ENCODE measurements at places on chromosomes 12 and 14.
A peak's percentile ranks its signal among the peaks of the same experiment; 100 is the strongest.

DNA sequence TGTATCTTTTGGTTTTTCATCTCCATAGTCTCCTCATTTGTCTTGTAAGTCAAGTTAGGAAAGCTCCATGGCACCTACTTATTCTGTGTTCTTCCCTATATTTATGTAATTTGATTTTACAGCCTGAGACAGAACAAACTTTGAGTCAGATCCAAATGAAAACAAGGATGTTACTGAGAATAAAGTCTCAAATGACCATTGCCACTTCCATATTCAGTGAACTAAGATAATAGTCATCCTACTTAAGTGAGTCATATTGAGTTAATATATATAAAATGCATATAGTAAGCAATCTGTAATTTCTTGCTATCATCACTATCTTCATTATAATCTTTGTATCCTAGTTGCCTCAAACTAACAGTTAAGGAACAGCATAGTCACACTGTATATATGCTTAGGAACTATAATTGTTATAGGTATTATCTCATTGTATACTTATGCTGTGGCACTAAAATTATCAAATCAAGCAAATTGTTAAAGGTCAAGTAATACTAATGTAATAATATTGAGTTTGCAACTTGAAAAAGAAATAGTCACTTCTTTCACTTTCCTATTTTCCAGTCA is 30.8 kb downstream of the TMTC3 start:
- no peak for DNase-seq

DNA sequence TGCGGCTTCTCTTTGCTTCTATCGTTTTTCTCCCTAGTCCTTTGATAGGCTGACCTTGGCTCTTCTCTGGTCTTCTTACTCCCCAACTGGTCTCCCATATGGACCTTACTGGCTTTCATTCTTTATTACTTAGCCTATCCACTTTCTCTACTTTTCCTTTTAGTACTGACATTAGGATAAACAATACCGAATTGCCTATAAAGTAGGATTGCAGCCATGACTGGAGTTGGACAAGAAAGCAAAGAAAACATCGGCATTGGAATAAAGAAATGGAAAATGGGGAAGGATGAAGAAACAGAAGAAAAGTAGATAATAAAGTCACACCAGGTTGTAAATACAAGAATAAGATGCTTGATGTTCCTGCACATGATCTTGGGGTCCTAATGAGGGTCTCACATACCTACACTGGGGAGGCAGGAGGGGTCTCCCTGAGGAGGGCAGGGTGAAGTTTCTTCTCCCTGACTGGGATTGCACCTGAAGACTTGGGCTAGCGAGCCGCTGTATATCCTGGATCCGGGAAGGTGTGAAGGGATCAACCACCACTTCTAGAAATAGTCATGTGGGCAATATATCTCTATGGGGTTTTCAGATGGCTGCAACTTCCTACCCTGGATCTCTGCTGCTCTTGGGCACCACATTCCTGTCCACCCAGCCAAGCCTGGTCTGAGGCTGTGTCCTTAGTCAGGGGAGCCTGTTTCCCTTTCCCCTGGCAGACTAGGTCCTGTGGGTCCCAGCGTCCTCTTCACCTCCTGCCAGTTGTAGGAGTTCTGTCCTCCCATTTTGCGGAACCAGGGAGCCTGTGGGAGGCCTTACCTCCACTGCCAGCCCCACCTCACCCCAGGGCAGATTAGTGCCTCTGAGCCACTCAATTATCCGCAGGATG is 13.1 kb downstream of the NKX2-1 start:
- DNase-seq, result no peak

- DNase-seq, result no peak
Observed at GRCh38 chr14:93688239-93688666, 100.0 kb downstream of the PRIMA1 start.

GRCh38 chr12:74015118-74015517 is 522.5 kb upstream of the ATXN7L3B start:
- DNase-seq, result no peak

DNA sequence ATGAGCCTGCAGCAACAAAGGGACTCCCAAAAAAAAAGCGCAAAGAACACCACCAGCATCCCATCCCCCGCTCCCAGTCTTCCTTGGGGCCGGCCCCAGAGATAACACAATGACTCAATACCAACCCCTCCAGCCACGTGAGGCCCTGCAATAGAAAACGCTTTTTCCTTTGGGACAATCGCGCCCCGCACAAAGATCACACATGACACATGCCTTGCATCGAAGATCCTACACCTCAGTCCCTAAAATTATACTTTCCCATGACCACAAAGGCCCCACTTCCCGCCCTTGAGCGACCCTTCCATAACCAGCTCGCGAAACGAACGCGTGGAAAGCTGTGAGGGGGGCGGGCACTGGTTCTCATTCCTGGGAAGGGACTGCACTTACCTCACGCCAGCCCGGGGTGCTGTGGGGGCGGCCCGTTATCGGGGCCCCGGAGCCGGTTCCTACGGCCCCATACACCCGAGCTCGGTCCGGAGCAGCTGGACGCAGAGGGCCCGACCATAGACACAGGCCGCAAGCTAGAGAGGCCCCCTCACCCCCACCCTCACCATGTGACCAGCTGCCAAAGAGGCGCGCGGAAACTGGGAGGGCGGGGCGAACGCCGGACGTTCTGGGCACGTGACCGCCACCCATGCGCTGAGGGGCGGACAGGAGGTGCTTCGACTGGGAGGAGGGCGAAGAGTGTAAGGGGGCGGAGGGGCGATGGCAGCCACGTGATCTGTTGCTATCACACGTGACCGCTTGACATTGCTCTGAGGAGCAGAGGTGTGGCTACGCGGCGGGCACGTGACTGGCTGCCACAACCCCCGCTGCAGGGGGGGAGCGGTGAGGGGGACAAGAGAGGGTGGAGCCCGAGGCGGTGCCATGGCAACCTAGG is at the start of gene CDK4:
Gene CDK4 (minus strand): TSS at position 523 of the 880 bp plus-strand sequence. CDS start 593 bp downstream, outside the sequence.
- DNase-seq, result peak; percentile 97

- DNase-seq, result peak; percentile 79
Observed at GRCh38 chr14:68788996-68789820, 3.7 kb downstream of the ZFP36L1 start.

- DNase-seq, result no peak
Observed at GRCh38 chr12:92927055-92927435, 2.0 kb downstream of the EEA1 start.

- no peak for DNase-seq
Observed at GRCh38 chr12:12612358-12612757, 682 bp downstream of the CREBL2 start.

DNA sequence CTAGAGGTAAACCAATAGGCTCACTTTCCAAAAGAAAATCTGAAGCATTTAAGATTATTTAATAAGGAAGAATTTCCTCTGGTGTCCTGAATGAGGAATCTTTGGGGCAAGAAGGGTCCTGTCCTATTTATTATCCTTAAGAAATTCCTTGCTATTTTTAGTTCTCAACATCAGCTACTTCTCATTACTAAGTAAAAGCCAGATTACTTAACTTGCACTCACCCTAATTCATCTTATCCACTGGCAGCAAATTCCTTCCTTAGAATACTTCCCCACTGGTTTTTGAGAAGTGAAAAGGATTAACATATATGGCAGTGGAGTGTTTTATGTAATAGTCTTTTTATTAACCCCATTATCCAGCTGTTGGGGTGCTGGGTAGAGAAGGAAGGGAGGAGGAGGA is 767.7 kb downstream of the DIO2 start:
- no peak for DNase-seq

DNA sequence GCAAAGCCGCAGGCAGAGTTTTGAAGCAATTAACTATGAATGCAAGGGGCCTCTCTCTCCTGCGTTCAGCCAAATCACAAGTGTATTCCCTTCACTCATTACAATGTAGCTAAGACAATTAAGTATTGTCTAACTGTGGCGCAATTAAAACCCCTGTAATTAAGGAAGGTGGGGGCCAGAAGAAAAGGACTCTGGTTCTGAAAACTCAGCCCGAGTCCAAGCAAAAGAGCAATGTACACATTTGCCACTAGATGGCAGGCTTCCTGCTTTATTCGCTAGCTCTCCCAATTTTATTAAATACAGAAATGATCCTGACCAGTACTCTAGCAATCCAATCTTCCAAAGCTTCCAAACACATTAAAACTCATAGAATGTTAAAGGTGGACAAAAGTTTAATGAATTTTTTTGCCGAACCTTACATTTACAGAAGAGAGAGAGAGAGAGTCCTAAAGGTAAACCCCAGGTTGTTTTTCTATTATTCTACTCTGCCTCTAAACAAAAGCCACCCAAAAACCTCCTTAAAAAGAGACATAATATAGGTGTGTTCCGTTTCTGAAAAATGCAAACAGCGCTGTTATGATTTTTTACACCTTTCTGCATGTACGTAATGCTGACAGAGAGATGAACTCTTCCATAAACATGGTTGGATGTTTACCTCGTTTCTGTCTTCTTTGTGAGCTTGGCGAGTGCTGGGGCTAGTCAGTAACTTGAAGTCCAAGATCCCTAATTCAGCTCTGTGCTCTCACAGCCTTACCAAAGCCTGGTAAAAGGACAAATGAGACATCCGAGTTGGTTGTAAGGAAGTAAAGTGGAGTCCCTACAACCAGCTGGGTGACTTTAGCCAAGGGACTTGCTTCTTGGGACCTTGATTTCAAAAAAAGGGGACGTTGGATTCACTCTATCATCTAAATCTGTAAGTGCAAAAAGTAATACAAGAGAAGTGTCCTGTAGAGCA is 50.9 kb upstream of the VASH1 start:
- DNase-seq, result no peak

DNA sequence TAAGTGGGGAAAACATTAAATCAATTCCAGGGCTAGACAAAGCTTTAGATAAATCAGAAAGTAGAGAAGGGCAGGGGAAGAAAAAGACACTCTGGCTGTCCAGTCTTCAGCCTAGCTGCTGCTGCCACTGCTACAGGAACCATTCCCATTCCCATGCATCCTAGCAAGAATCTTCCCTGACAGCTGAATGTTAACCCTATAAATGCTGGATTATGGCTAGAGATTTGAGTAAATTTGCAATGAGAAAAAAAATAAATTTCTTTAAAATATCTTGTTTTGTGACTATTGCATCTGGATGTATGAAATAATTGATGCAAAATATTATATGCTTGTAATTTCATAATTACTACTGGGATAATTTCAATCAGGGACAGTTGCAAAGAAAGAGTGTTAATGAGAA is 15.0 kb upstream of the CDKN3 start:
- no peak for DNase-seq

DNA sequence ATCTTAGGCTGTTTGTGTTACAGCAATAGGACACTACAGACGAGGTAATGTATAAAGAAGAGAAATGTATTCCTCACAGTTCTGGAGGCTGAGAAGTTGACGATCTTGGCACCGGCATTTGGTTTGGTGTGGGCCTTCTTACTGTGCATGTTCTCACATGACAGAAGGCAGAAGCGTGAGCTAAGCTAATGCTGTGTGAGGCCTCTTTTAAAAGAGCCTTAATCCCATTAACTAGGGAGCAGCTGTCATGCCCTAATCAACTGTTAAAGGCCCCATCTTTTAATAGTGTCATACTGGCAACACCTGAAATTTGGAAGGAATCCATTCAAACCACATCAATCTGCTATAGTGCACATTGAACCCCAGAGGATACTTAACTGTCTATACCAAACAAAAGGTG is 992.9 kb downstream of the GALC start:
- no peak for DNase-seq

GRCh38 chr14:38079268-38079667 is 128.4 kb upstream of the SSTR1 start:
- no peak for DNase-seq

GRCh38 chr14:99426813-99427346 is 53.8 kb downstream of the SETD3 start:
- DNase-seq, result no peak

- DNase-seq, result no peak
Observed at GRCh38 chr14:88951370-88951769, 126.9 kb downstream of the TTC8 start.

GRCh38 chr14:77498120-77498979 is at the start of gene ISM2:
ISM2 (minus strand) TSS chr14:77498816; CDS start chr14:77498793, 23 bp downstream.
- no peak for DNase-seq

DNA sequence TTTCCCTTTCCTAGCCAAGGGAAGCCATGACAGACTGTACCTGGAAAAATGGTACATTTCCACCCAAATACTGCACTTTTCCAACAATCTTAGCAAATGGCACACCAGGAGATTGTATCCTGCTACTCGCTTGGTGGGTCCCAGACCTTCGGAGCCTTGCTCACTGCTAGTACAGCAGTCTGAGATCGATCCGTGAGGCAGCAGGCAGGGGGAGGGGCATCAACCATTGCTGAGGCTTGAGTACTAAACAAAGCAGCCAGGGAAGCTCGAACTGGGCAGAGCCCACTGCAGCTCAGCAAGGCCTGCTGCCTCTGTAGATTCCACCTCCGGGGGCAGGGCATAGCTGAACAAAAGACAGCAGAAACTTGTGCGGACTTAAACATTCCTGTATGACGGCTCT is 218.8 kb downstream of the LRIG3 start:
- no peak for DNase-seq

DNA sequence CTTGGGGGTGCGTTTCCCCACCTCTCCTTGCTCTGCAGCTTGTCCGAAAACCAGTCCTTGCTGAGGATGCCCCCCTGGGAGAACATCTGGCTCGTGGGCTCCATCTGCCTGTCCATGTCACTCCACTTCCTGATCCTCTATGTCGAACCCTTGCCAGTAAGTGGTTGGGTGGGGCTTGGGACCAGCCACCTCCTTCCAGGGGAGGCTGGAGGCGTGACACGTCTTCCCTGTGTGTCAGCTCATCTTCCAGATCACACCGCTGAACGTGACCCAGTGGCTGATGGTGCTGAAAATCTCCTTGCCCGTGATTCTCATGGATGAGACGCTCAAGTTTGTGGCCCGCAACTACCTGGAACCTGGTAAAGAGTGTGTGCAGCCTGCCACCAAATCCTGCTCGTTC is 57.5 kb downstream of the ANAPC7 start:
- DNase-seq, result no peak

DNA sequence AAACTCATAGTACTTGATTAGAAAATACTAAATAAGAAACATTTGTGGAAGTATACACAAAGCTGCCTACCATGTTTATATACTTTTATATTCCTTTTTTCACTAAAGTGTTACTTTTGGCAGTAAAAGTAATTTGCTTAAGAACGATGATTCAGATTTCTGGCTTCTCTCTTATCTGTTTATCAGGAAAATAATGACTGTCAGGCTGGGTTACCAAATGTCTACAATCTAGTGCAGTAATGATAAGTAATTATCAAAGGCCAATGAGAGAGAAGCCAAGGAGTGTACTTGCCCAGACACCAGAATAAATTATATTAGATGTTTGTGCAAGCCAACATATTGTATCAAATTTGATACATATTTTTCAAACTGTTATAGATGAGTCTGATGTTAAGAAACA is 113.4 kb downstream of the RALGAPA1 start:
- no peak for DNase-seq

GRCh38 chr12:66092559-66093269 is 37.8 kb downstream of the LLPH start:
- no peak for DNase-seq

GRCh38 chr12:96130396-96131059 is 63.6 kb upstream of the ELK3 start:
- no peak for DNase-seq

DNA sequence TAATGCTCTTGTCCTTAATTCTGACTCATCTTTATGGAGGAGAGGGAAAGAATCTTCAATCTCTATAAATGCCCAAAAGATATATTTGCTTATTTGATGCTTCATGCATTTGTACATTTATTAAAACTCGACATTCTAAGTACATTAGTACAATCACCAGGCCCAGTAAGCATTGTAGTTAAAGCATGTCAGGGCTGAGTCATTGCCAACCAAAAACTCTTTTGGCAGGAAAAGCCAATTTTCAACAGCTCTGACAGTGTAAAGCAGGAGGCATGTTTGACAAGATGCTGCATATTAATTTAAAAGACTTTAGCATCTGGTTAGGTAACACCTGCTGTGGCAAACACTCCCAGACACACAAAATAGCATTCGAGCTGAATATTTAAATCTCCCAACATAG is 290.9 kb downstream of the PPFIA2 start:
- DNase-seq, result no peak

Data from stimulated activated CD4-positive, alpha-beta T cell treated with anti-CD3 and anti-CD28 coated beads, Interleukin-15, amount 100 ng/mL, for 1 hour (primary cell).